ENCODE measurements at places on chromosomes 2 and 18.

- DNase-seq = no peak
These were observed 57.7 kb downstream of the RRM2 start for GRCh38 chr2:10180229-10180628.

GRCh38 chr18:6370410-6370809, 44.3 kb downstream of the L3MBTL4 start:
- DNase-seq = no peak

GRCh38 chr2:199627417-199627816, 169.7 kb upstream of the SATB2 start:
- no peak for DNase-seq

GRCh38 chr2:56889738-56890137, 705.9 kb downstream of the CCDC85A start:
- no peak for DNase-seq

DNA sequence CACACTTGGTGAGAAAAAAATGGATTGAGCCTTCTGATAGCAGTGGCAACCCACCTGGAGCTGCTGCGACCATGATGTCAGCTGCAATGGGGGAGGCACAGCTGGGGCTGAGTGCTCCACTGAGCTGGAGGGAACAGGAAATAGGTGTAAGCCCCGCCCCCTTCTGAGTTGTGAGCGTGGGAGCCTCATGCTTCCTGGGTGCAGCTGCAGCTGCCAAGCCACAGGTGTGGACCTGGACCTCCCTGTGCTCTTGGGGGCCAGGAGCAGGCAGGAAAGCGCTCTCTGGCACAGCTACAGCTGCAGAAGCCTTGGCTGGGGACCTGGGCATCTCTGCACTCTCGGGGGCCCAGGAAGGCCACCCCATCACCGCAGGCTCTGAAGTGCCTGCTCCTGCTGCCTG, 970.6 kb downstream of the DCDC2C start:
- no peak for DNase-seq

- no peak for DNase-seq
These were observed 262.0 kb downstream of the HAUS1 start for GRCh38 chr18:46366201-46366600.

DNA sequence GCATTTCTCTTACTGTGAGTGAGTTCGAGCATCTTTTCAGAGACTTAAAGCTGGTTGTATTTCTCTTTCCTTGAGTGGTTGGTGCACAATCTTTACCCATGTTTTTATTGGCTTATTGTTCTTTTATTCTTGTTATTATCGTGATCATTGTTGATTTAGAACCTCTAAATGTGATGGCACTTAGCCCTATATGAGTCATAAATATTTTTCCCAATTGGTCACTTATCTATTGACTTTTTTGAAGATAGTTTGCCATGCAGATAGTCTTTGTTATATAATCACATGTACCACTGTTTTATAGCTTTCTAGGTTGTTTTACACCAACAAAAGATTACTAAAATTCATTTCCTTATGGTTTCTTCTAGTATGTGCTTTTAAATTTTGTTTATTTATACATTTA, 141.6 kb upstream of the MSH6 start:
- no peak for DNase-seq
